Cortex of kidney (tissue), 1 donor: ENCODE measurements at places on chromosomes 6 and 20.

DNA sequence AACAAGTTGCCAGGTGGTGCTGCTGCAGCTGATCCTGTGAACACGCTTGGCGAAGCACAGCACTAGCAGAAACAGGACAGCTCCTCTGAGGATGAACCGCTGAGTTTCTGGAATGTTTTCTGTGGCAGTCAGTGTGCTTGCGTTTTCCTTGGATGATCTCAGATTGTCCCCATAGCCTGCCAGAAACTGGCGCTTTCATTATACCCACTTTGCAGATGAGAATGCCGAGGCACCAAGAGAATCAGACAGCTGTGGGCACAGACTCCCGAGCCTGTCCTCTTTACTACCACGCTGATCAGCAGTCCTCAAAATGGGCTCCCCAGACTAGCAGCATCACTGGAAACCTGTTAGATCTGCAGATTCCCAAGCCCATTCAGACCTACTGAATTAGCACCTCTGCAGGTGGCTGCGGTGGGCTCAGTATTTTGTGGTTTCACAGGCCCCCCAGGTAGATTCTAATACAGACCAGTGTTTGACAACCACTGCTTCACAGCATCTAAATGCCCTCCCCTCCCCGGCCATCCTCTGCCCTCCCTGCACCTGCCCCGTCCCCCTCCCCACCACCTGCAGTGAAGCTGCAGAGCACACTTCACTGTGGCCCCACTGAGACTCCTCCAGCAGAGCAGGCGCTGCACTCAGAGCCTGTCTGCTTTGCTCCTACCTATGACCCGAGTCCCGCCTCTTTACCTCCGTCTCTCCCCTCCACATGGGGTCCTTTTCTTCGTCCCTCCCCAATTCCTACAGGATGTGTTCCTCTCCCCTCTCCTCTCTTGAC, 29.6 kb downstream of the SPATA2 start:
- no peak for DNase-seq

DNA sequence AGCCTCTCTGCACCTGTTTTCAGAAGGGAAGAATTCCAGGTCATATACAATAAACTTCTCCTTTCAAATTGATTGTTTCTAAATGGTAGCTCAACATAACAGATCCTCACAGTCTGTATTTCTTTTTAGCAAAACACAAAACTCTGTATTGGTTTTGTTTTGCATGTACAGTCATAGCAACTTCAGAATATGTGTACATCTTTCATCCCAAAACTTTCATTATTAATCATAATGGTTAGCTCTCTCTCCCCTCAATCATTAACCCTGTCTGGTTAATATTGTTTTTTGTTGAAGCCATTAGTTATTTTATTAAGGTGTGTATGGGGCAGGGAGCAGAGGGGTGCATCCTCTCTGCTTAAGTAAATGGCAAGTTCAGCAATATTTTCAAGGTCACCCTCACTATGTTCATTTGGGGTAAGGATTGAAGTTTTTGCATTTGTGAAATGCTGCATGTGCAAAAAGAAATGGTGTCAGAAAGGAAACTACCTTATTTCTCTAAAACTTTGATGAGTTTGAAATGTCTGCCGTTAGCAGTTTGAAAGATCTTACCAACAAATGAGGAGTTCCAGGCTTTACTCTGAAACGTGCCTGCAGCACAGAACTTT, 136.8 kb upstream of the BTBD3 start:
- no peak for DNase-seq

DNA sequence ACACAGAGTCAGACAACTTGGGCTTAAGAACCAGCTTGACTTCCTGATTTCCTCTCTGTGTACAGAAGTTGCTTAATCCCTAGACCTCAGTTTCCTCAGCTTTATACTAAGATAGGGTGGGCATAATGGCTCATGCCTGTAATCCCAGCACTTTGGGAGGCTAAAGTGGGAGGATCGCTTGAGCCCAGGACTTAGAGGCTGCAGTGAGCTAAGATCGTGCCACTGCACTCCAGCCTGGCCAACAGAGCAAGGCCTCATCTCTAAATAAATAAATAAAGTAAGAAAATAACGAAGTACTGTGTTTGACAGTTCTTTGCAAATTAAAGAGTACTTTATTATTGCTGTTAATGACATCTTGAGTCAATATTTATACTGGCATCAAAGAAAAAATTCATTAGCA, 41.7 kb downstream of the CNKSR3 start:
- DNase-seq, result no peak

DNA sequence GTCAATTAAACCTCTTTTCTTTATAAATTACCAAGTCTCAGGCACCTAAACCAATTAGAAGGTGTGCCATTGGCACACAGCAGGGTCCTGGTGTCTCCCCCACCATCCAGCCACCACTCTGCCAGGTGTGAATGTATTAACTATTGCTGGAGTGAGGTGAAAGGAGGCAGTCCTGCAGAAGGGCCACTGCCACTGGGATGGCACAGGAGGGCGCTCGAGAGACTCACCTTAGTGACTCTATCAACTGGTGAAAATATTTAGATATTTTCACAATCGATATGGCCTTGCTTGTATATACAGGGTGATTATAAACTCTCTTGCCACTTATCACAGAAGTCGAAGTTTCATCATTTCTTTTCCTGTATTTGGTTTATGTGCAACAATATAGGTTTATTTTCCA, 145.6 kb upstream of the ESR1 start:
- no peak for DNase-seq

GRCh38 chr6:160259598-160259997, 977 bp upstream of the SLC22A2 start:
- no peak for DNase-seq

GRCh38 chr20:47231382-47232039, 125.0 kb downstream of the ZMYND8 start:
- no peak for DNase-seq

DNA sequence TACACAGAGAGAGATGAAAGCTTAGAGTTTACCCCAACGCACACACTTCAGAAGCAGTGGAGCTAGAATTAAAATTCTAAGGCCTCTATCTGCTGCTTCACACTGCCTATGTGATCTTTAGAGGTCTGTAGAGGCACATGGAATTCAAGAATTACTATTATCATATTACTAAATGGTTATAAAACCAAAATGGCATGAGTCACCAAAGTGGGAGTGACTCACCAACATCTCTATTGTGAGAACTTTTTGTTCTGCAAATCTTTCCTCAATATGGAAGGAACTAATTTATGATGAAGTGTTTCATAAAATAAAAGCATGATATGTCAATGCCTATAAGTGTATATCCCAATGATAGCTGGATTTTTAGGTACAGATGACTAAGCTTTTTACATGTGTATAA, 28.5 kb upstream of the TMEM244 start:
- DNase-seq, result no peak

DNA sequence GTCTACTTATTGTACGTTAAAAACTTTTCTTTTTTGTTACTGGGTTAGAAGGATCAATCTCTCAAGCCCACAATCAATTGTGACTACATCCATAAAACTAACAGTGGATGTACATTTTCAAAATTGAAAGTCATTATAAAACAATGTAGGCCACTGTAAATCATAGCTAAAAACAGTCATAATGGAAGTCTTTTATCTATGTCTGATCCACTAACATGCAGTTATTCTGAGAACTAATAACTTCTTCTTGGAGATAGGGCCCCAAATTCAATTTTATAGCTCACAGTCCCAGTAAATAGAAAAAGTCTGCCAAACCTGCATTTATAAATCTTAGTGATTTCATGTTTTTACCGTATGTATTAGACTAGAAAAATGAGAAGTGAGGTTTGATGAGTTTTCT, 187.3 kb upstream of the MMS22L start:
- DNase-seq, result no peak

GRCh38 chr6:149974825-149975224, 11.1 kb downstream of the ULBP1 start:
- no peak for DNase-seq

DNA sequence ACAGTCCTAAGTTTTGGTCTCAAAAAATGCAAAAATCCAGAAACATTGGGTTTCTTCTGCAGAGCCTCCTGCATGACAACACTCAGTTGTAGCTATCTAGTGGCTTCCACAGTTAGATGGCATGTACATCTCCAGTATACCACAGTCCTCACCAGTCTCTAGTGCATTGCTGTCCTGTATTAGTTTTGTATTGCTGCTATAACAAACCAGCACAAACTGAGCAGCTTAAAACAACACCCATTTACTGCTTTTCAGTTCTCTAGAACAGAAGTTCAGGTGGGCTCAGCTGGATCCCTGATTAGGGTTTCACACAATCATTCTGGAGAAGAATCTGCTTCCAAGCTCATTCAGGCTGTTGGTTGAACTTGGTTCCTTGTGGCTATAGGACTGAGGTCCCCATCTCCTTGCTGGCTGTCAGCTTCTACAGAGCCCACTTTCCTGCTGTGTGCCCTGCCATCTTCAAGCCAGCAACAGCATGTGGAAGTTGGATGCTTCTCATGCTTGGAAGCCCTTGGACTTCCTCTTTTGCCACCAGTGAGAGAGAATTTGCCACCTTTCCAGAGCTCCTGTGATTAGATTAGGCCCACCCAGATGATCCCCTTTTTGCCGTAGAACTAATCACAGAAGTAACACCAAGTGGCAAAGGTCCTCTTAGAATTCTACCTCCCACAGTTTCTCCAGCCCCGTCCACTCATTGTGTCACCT, 48.9 kb upstream of the TBC1D7 start:
- no peak for DNase-seq

- DNase-seq, result no peak
Measured at GRCh38 chr20:46557231-46557956, 6.9 kb upstream of the OCSTAMP start.

GRCh38 chr6:80690551-80691131, 584.2 kb downstream of the BCKDHB start:
- DNase-seq, result no peak

DNA sequence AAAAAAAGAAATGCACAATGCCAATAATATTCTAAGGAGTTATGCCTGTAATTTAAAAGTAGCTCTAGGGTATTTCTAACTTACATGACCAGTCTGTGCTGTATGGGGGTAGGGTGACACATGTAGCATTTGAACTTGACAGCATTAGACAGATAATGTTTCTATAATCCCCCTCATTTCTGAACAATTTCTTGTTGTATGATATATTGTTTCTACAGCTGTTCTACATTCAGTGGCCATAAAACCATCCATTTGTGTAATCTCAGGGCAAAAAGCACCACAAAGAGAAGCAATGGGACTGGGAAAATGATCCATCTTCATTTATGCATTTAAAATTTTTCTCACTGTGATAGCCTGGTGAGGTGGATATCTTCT, 767.8 kb downstream of the TFAP2A start:
- no peak for DNase-seq

- no peak for DNase-seq
Measured at GRCh38 chr20:37921341-37921929, 18.5 kb downstream of the VSTM2L start.

DNA sequence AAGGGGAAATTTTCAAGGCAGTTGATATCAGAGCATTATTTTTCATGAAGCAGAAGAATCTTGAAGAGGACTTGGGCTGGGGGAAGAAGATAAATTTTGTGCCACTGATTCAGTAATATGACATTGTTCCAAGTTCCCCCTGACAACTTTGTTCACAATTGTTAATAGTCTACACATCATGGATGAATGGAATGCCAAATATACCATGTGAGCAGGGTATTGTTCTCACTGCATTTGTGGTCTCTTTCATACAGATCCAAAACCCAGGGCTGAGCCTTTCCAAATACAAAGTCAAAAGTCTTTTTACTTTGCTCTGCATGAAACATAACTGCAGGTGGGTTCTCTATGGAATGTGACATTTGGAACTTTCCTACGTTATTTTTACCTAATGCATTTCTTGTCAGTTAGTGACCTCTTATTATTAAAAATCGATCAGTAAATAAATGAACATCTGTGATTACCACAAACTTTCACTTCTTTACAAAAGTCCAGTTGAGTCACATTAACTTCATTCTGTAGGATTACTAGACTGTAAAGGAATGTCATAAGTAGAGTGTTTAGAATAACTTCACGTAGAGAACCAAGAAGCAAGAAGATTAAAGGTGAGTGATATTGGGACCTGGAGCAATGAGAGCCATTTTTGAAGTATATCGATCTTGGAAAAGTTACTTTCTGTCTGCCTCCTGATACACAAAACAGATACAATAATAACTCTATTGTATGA, 100.9 kb downstream of the RCAN2 start:
- no peak for DNase-seq
